ENCODE measurements at places on chromosomes 2 and 18.

DNA sequence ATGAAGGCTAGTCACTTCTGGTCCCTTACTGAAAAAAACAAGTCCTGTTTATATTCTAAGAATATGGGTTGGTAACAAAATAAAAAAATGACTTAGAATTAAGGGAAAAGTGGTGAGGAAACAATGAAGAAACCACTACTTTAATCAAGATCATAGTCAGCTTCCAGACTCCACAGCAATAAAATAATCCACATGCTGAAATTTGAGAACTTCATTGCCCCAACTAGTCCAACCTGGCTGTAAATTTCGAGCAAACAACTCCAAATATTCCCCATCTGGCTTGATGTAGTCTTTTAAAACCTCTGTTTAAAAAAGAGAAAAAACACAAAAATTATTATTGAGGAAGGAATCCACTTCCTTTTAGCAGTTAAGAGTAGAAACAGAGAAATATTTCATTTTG lies 32.5 kb downstream of the METTL4 start:
- no peak for DNase-seq

GRCh38 chr2:69694894-69695849 lies 46.8 kb upstream of the ANXA4 start:
- DNase-seq = no peak

- DNase-seq = no peak
These were observed 25.5 kb downstream of the TWIST2 start for GRCh38 chr2:238873381-238873801.

GRCh38 chr2:174901075-174901474 lies 104.1 kb downstream of the CHN1 start:
- peak; percentile 1 for DNase-seq

- DNase-seq = no peak
These were observed 88.4 kb upstream of the NPAS2 start for GRCh38 chr2:100731535-100731981.
